ENCODE measurements at places on chromosomes 1 and 21.

GRCh38 chr1:91783423-91784170 lies 102.4 kb downstream of the TGFBR3 start:
- DNase-seq = no peak

- no peak for DNase-seq
Measured at GRCh38 chr1:21175670-21176581, 771 bp downstream of the EIF4G3 start.

GRCh38 chr1:233738850-233739249 lies 124.9 kb downstream of the KCNK1 start:
- no peak for DNase-seq

DNA sequence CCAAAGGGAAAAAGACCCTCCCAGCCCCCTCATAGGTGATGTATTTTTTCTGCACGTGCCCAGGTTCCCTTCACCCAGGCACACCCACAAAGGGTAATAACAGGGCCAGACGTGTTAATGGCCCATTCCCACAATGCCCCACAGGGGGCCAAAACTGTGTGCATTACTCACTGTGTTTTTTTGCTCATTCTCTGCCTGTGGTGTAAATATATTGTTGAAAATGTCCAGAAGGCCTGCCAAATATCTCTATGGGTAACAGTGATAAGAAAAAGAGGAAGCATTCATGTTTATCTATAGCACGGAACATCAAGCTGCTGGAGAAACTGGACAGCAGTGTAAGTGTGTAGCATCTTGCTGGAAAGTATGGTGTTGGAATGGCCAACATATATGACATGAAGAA lies 21.9 kb downstream of the RHEX start:
- DNase-seq = no peak

GRCh38 chr1:23210351-23210785 lies 6.9 kb downstream of the HTR1D start:
- no peak for DNase-seq

GRCh38 chr1:69930396-69930795 lies 275.0 kb downstream of the LRRC40 start:
- no peak for DNase-seq

GRCh38 chr1:28365864-28366263 lies 3.7 kb upstream of the PHACTR4 start:
- DNase-seq = no peak

DNA sequence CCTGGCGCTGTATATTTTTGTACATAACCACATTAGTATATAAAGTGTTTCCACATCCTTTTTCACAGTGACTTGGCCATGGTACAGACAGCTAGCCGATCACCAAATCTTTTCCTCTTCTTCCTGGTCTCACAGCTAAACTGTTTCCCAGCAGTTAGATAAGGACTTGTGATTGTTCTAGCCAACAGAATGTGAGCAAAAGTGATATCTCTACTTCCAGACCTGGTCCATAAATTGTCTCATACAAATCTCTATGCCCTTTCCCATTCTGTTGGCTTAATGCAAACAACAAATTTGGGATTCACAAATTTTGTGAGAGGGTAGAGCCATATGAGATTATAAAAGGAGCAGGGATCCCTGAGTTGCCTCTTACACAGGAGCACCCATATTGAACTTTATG lies 19.5 kb downstream of the PAFAH2 start:
- DNase-seq = no peak

DNA sequence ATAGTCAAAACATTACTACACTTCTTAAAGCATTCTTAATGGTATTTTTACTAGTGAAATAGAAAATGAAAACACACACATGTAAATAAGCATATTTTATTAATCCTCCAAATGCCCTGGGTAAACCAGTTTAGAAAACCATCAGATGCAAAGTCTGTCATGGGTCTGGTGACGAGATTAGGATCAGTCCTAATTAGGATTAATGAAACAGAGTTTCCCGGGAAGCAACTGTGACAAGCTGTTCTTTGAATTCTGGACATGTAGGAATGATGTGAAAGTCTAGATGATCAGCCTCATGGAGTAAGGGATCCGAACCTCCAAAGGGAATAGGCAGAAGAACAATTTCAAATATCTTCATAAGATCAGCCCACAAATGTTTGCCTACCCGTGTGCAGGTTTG lies 250.2 kb downstream of the KIF26B start:
- DNase-seq = no peak

DNA sequence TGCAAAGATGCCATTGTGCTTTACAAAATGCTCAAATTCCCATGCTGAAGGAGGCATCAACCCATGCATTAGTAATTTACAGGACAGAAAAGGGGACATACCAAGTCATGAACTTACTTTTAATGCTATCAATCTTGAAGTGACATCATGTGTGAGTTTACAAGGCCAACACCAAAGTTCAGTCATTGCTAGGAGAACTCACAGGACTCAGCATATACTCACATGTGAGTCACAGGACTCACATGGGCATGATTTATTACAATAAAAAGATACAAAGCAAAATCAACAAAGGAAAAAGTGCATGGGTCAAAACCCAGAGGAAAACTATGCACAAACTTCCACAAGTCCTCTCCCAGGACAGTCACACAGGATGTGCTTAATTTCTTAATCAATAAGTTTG lies 1656.0 kb downstream of the MRPL39 start:
- no peak for DNase-seq

GRCh38 chr1:16180291-16180824 lies 24.5 kb upstream of the EPHA2 start:
- no peak for DNase-seq

- DNase-seq = no peak
Measured at GRCh38 chr1:36161641-36162531, 5.9 kb downstream of the MAP7D1 start.

DNA sequence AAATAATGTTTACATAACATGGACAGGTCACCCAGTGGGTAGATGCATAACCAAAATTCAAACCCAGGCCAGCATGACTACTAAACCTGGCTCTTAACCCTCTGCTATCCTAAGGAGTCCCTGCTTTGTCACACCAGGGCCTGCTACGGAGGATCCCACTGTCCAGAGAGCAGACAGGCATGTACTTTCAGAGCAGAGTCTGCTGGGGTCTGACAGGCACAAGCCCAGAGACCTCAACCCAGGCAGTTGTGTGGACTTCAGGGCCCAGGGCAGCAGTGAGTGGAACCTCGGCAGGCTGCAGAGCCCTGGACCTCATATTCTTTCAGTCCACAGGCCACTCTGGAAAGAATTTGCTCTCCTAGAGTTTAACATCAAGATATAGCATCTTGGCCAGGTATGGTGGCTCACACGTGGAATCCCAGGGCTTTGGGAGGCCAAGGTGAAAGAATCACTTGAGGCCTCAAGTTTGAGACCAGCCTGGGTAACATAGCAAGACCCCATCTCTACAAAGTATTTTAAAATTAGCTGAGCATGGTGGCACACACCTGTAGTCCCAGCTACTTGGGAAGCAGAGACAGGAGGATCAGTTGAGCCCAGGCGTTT lies 16.1 kb upstream of the S100A7 start:
- DNase-seq = no peak

GRCh38 chr21:37366482-37367316 lies at the start of gene DYRK1A:
Gene DYRK1A (plus strand): TSS chr21:37366773. CDS start chr21:37420375, 53,602 bp downstream.
- DNase-seq = peak; percentile 97

DNA sequence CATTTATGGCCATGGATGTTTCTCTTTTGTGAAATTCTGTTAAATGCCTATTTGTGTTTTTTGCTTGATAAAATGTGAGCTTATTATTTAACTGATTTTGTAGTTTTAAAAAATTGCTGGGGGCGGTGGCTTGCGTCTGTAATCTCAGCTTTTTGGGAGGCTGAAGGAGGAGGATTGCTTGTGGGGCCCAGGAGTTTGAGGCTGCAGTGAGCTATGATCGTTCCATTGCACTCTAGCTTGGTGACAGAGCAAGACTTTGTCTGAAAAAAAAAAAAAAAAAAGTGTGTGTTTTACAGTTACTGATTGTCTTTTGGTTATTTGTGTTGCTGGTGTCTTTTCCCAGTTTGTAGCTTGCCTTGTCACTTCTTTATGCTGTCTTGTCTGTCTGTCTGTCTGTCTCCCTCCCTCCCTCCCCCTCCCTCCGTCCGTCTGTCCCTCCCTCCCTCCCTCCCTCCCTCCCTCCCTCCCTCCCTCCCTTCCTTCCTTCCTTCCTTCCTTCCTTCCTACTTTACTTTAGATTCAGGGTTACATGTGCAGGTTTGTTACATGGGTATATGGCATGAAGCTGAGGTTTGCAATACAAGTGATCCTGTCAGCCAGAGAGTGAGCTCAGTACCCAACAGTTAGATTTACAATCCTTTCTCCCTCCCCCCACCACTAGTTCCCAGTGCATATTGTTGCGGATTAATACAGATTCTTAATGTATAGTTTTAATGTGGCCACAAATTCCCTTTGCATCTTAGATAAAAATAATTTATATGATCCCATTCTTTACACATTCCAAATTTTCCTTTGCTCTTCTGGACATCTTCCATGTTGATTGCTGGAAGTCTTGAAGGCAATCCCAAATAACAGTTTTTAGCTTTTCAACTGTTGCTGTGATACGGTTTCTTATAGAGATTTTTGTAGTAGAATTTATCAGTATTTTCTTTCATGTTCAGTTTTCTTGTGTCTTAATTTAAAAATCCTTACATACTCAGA lies 25.1 kb downstream of the PTBP2 start:
- no peak for DNase-seq

GRCh38 chr1:22913421-22914141 lies 59.1 kb downstream of the LACTBL1 start:
- no peak for DNase-seq

- DNase-seq = no peak
Measured at GRCh38 chr1:1449099-1449739, at the start of gene ATAD3C. Gene ATAD3C (plus strand): TSS chr1:1449689. CDS start chr1:1450684, 995 bp downstream.

GRCh38 chr1:97281962-97282361 lies 560.4 kb downstream of the PTBP2 start:
- no peak for DNase-seq

DNA sequence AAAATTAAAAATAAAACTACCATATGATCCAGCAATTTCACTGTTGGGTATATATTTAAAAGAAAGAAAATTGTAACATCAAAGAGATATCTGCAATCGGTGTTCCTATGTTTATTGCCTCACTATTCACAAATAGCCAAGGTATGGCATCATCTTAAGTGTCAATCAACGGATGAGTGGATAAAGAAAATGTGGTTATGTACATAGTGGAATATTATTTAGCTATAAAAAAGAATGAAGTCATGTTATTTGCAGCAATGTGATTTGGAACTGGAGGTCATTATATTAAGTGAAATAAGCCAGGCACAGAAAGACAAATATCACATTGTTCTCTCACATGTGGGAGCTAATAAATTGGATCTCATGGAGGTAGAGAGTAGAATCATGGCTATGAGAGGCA lies 76.3 kb downstream of the RD3 start:
- no peak for DNase-seq

- DNase-seq = no peak
Measured at GRCh38 chr1:41517062-41517438, 32.6 kb upstream of the EDN2 start.

DNA sequence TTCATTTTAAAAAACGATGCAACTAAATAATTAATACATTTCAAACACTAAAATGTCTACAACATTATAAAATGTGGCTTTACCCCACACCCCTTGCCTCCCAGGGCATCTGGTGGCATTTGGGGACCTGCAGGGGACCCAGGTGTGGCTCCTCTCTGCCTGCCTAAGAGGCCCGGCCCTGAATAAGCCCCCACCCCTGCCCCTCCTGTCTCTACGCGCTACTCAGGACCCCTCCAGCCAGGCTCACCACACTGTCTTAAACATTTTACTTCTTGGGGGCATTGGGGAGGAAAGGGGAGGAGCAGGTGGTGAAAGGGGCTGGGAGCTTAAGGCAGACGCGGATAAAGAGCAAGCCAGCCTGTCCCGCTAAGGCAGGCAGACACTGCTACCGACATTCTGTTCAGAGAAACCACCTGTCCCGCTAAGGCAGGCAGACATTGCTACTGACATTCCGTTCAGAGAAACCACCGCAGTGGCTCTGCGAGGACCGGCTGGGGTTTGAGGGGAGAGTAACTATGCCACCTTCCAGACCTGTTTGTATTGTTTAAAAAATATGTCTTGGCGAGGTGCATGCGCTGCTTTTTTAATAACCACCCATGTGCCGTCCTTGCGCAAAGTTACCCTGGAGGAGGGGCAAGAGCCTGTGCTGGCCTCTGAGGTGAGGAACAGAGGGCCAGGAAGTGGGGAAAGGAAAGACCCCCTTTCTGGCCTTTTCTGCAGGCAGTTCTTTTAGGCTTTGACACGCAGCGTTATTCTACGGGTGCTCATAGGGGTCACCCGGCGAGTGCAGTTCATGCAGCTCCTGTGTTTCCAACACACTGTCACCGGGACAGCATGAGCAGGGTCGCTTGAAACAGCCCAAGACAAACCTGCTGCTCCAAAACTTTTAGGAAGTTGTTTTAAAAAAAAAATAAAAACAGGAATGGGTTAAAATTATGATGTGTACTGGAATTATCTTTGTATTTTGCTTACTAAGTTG lies 51.3 kb upstream of the RIPK4 start:
- DNase-seq = no peak

DNA sequence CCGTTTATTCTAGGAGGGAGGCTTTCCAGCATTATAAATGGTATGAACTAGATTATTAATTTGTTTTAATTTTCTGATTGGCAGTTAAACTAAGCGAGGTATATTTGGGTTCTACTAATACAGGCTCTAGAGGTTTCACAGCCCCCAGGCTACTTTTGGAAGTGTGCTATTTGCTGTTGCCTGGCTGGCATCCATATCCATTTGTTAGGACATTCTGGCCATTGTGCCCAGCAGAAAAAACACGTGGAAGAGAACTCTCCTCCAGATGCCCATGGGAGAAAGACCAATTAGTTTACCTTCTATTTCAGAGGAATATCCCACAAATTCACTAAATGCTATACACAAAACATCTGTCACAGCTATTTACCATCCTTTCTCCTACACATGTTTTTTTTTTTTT lies 29.3 kb downstream of the MACO1 start:
- no peak for DNase-seq

DNA sequence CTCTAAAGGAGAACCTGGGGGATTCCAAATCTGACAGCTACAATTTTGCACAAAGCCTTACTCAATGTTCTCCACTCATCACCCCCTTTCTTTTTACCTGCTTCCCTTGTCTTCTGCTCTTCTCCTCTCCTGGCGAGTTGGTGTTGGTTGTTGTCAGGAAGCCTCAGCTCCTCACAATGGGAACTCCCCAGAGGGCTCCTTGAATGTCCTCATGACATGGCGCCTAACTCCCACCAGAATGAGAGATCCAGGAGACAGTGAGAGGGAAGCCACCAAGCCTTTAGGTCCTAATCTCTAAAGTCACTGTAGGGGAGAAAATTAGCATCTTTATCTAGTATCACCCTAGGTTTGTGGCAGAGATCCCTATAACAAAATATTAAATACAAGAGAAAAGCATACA lies 87.8 kb downstream of the SLC16A1 start:
- DNase-seq = no peak

GRCh38 chr1:18716112-18716784 lies 85.6 kb downstream of the PAX7 start:
- no peak for DNase-seq

GRCh38 chr1:31054349-31054748 lies 11.2 kb downstream of the PUM1 start:
- DNase-seq = no peak

DNA sequence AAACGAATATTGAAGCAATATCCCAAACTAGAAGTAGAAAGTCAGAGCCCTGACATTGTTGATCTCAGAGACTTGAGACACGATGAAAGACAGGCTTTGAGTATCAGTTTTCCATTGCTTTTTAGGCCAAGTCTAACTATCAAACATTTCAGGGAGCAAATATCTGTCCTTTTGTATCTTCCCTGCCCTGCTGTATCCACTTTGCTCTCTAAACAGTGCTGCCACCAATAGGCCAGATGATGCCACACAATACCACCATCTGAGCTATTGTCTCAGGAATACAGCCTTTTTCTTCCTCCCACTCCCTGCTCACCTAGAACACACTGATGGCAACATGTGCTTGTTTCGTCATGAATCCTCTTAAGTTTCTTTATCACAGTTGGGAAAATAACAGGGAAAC lies 62.6 kb upstream of the SPAG17 start:
- no peak for DNase-seq
